HAP-1 (cell line): ENCODE measurements at places on chromosomes 2 and 18.

- DNase-seq = no peak
These were observed 2.7 kb downstream of the METTL4 start for GRCh38 chr18:2568605-2569004.

DNA sequence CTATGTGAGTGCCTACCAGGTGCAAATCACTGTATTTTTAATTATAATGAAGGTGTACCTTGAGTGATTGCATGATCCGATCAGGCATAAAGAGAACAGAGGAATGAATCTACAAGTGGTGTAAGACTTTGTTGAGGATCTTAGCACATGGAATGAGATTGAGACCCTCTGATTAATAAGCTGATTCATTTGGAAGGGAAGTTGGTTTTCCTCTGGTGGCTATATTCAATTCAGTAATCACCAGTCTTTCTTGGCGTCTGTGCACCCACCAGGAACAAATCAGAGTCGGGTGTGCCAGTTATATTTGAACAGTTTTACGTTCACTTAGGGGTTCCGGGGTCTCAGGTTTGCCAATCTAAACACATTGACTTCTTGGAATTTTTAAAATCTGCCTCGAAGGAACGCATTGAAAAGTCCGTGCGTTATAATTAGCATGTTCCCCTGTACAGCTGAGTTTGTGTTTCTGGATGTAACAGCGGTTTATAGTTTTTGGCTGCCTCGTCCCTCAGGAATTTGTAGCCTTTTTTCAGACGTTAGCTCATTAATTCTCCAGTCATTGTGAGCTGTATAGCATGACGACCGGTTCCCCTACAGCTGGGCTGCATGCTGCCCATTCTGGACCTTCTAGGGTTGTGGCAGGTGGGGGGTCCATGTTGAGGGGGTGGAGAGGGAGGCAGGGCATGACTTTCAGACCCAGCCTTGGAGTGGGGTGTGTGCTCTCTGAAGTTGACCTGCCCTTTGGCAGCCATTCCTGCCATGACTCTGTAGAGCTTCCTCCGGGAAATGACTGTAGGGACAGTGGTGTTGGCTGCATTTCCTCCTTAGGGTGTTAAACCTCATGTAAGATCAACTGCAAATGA is 20.3 kb downstream of the MYO1B start:
- no peak for DNase-seq

GRCh38 chr2:148704247-148704646 is 59.7 kb downstream of the EPC2 start:
- DNase-seq = no peak

DNA sequence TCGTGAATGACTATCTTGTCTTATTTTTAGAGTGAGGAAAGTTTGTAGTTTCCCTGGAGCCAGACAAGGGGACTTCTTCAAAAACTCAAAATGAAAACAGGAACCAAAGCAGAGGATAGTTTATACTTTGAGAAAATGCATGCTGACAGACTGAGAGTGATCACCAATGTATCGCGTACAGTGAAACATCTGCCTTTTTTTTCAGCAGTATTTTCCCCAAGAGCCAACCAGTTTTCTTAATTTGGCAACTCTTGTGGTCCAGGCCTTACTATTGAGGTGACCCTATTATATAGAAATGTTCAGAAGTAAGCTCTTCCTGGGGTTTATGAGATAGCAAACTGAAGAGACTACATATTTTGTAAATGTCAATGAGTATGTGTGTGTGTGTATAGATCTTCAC is 153.7 kb upstream of the VRK2 start:
- no peak for DNase-seq

DNA sequence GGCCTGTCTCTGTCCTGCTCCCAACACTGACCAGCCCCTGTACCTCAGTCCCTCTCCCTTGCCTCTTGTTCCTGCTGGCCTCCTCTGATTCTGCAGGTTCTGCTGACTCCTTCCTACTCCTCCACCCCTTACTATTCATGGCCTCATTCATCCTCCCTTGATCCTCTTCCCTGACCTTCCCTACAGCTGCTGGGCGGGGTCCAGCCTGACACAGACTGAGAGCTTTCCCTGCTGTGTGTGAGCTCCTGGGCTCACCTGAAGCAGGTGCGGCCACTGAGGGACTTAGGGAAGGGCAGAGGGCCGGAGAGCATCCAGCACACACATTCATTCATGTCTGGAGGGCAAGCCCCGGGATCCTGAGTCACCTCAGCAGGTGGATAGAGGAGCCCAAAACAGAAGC is 185.6 kb downstream of the CTIF start:
- no peak for DNase-seq

GRCh38 chr2:37819186-37819585 is 105.9 kb upstream of the RMDN2 start:
- no peak for DNase-seq
